ENCODE measurements at places on chromosomes 6 and 20. TPM values are rescaled to one million over a fixed set of nuclear protein-coding genes. Genes with fewer than 3 reads are reported as not detected.

GRCh38 chr6:37759221-37760144 is 60.0 kb upstream of the ZFAND3 start:
- DNase-seq = no peak

GRCh38 chr6:22249711-22250350 is 47.0 kb downstream of the PRL start:
- DNase-seq = no peak

GRCh38 chr6:4180652-4181255 is 45.4 kb upstream of the ECI2 start:
- DNase-seq = peak; percentile 13

- no peak for DNase-seq
These were observed 245.1 kb upstream of the RSPO3 start for GRCh38 chr6:126873351-126873750.

GRCh38 chr6:12421596-12421995 is 131.4 kb downstream of the EDN1 start:
- DNase-seq = no peak

DNA sequence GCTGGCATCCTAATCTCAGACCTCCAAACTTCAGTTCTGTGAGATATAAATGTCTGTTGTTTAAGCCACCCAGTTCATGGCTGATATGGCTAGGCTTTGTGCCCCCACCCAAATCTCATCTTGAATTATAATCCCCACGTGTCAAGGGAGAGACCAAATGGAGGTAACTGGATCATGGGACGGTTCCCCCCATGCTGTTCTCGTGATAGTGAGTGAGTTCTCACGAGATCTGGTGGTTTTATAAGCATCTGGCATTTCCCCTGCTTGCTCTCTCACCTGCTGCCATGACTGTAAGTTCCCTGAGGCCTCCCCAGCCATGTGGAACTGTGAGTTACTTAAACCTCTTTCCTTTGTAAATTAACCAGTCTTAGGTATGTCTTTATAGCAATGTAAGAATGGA is 56.7 kb downstream of the KIAA0319 start:
- no peak for DNase-seq

DNA sequence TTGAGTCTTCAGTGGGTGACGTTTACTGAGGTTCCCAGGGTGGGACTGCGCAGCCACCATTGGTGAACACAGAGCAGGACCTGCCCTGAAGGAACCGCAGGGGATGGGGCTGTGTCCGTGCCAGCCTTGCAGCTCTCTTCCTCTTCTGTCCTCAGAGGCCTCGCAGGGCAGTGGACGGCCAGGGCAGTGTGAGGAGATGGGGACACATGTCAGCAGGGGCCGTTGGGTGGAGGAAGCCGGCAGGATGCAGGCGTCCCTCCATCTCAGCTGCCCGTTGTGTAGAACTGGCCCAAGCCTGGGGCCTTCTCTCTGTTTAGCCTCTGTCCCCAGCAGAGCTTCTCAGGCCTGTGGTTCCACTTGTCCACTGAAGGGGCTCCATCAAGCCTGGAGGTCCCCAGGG is 53.6 kb upstream of the SMOC2 start:
- no peak for DNase-seq

GRCh38 chr6:87093651-87094050 is 1.3 kb downstream of the CGA start:
- DNase-seq = no peak

GRCh38 chr20:33862709-33863403 is 51.7 kb downstream of the CHMP4B start:
- DNase-seq = peak; percentile 8

- DNase-seq = peak; percentile 62
These were observed 119.4 kb downstream of the TBX18 start for GRCh38 chr6:84645000-84645399.

- no peak for DNase-seq
These were observed 480.5 kb upstream of the ID4 start for GRCh38 chr6:19356692-19357091.

DNA sequence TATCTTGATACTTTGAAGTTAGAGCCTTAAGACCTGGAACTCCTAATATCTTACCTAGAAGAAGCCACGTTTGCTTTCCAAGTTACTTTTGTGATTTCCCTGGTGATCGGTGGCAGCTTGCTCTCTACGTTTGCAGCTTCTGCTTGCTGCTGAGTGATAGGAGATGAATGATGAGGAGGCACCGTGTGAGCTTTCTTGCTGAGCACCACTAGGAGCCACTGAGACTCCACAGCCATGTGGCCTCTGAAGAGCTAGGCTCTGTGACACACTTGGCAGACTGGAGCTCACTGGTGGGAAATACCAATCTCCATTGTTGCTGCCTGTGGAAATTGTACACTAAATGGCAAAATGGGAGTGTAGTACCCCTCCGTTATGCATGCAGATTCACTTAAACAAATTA is 161.8 kb downstream of the IBTK start:
- DNase-seq = no peak

- peak; percentile 7 for DNase-seq
These were observed 185.6 kb downstream of the TSHZ2 start for GRCh38 chr20:53157443-53158408.

DNA sequence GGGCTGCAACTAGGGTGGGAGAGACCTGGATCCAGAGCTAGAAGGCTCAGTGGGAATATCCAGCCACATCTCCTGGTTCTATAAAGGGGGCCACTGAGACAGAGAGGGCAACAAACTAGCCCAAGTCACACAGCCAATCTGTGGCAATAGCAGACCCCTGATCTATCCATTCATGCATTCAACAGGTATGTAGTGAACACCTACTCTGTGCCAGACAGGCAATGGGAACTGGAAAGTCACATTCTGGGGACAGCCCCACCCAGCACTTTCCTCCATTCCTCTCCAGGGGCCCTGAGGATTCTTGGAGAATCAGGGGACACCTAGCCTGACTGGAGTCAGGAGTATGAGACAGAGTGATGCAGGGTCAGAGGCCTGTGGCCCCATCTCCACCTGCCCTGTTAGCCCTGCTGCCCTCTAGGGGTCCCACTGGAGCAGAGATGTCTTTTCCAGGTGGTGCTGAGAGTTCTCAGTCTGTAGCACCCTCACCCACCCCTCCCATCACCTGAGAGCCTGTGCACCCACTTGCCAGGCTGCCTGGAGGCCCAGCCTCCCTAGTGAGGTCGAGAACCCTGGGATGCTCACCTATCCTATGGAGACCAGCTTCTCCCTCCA is 13.6 kb downstream of the BPIFA2 start:
- no peak for DNase-seq

GRCh38 chr20:40080041-40080652 is 608.9 kb downstream of the MAFB start:
- no peak for DNase-seq

DNA sequence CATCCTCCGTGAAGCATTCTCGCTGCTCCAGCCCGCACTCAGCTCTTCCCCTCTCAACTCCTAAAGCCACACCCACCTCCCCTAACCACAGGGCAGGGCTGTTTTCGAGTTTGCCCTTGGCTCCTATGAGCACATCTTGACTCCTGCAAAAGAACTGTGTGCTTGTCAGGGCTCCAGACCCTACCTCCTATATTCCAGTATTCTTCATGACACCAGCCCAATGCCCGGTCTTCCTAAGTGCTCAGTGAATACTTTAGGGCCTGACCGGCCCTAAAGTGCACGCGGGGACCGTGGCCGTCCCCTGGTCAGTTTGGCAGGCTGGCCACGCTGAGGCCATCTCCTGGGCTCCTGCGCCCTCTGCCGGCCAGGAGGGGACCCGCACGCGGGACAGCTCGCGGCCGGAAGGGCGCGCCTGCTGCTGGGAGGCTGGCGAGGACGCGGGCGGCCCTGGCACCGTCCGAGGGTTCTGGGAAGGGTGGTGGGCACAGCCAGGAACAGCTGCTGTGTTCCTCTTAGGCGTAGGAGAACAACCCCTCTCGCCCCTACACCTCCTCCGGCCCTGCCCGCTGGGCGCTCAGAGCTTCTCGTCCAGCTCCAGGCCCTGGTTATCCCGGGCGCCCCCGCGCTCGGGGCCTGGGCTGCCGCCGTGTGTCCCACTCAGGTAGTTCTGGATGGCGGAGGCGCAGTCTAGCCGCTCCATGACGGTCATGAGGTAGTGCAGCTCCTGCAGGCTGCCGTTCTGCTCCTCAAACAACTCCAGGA is 11.0 kb downstream of the UNC5CL start:
- peak; percentile 32 for DNase-seq

GRCh38 chr20:5586720-5587119 is 163.5 kb upstream of the SHLD1 start:
- no peak for DNase-seq

- DNase-seq = no peak
These were observed 28.7 kb upstream of the SIRPG start for GRCh38 chr20:1686151-1686748.

DNA sequence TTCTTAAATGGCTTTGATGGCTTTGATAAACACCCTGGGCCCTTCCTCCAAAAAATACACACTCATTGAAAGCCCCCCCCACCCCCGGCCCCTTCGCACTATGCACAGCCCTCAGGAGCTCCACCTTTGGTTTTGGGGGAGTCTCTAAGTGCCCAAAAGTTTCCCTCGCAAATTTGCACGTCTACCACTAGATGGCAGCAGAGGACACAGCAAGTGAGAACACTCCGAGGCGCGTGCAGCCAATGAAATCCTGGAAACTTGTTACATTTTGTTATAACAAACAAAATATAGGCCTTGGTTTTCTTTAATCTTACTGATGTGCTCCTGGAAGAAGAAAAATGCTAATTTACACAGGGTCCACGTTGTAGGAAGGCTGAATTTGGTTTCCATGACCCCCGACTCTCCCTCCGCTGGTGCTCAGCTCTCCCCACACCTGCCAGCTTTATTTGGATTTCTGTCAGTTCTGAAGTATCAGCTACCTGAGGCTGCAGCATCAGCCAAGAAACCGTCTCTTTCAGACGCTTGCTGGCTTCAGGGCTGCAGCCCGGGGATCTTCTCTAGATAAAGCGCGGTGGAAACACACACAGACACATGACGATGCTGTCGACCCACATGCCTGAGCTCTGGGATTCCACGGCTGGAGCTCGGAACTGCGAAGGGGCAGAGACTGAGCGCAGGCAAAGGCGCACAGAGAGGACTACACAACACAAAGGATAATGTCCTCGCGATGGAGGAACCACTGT is 148.3 kb upstream of the RPS6KA2 start:
- DNase-seq = peak; percentile 30

GRCh38 chr6:139439349-139439748 is 64.9 kb upstream of the CITED2 start:
- no peak for DNase-seq

DNA sequence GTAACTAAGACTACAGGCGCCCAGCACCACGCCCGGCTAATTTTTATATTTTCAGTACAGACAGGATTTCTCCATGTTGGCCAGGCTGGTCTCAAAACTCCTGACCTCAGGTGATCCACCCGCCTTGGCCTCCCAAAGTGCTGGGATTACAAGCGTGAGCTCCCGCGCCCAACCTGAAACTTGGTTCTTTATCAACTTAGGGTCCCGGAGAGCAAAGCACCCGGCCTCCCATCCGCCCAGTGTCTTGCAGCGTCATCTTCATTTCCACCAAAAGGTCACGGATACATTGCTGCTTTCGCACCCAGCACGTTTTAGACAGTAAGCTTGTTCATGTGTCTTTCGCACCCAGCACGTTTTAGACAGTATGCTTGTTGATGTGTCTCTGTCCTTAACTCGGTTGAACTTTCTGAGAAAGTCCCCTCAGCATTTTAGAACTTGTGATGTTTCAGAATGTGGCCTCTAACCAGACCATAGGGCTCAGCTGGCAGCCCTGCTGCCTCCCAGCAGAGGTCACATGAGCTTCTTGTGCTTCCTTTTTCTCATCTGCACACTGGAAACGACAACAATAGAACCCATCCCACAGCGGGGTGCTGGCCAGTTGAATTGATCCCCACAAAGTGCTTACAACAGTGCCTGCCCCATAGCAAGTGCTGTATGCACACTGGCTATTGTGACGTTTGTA is 48.8 kb downstream of the PRR18 start:
- DNase-seq = no peak

- no peak for DNase-seq
These were observed 591.4 kb downstream of the RNF144B start for GRCh38 chr6:18978337-18979128.

- peak; percentile 2 for DNase-seq
These were observed 99.4 kb downstream of the MYB start for GRCh38 chr6:135280375-135281136.

DNA sequence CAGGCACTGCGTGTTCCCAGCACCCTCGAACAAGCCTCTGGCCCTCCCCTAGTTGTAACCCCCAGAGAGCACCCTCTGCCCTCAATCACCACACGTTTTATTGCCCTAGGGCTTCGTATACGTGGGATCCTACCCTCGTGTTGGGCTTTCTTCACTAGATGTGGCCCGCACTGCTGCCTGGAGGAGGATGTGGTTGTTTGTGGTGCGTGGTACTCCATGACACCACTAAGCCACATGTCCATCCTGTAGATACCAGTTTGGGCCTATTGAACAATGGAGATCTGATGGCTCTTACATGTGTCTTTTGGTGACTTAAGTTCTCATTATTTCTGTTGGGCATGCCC is 17.0 kb downstream of the SLC2A4RG start:
- no peak for DNase-seq

DNA sequence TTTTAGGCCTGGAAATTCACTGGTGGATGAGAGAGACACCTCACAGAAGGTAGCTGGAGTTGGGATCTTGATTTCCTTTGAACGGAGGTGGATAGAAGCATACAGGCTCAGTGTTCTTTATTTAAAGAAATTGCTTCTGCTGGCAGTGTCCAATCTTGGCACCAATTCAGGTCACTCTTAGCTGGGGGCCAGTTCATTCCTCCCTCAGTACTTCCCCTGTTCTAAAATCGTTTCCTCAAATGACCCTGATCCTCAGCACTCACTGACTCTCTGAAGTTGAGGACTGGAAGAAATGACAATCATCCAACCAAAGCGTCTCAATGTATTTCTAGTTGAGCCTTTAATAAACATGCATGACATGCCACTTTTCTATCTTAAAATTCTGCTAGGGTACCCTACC is 472.5 kb upstream of the BTBD3 start:
- DNase-seq = no peak

GRCh38 chr6:75850026-75850833 is 101.2 kb downstream of the MYO6 start:
- no peak for DNase-seq

- DNase-seq = no peak
These were observed 41.0 kb downstream of the PSMB9 start for GRCh38 chr6:32895006-32895345.

- DNase-seq = no peak
These were observed 194.0 kb downstream of the PKHD1 start for GRCh38 chr6:51893366-51893765.

DNA sequence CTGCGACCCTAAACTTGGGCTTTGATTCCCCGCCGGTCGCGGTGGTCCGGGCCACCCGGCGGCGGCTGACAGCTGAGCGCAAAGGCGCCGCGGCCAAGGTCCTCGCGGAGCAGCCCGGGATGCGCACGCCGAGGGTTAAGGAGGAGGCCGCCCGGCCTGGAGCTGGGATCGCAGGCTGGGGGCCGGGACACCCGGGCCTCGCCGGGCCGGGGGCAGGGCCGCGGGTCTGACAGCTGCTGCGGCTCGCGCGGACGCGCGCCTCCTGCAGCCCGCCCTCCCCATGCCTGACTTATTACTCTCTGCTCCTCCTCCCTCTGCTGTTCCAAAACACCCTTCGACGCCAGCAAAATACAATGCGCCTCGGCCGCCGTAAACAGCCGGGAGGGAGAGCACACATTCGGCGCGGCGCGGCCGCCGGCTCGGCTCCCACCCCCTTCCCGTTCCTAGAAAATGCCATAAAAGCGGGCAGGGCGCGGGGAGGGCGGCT is 746 bp downstream of the BACH2 start:
- no peak for DNase-seq

- DNase-seq = no peak
These were observed 62.2 kb upstream of the FABP7 start for GRCh38 chr6:122717350-122717749.

The RBM38 gene
- 21.8 TPM for total RNA-seq

The ARMC2 gene
- total RNA-seq = 0.99 TPM

The RNF114 gene
- 33.2 TPM for total RNA-seq

The LTB gene
- 2.2 TPM for total RNA-seq

The PSORS1C1 gene
- 2.4 TPM for total RNA-seq

The INSM1 gene
- not detected for total RNA-seq

The NHLRC1 gene
- 2.2 TPM for total RNA-seq

Data from pulmonary artery endothelial cell (primary cell).